Stimulated activated naive CD8-positive, alpha-beta T cell treated with anti-CD3 and anti-CD28 coated beads, Interleukin-15, amount 100 ng/mL, for 72 hours (primary cell): ENCODE measurements at places on chromosomes 2 and 18.

DNA sequence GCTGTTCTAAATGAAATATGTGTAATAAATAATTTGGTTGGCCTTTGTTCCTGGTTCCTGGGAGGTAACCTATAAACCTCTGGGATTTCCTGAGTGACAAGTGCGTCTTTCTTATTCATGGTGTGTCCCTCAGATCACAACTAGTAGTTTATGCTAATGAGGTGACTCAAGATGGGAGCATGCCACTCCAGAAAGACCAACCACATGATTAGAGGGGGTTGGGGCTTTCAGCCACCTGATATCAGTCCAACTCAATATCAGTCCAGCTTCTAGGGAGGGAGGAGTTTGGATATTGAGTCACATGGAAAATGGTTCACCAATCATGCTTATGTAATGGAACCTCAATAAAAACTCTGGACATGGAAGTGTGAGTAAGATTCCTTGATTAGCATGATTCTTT is 96.6 kb downstream of the QPCT start:
- DNase-seq: no peak

DNA sequence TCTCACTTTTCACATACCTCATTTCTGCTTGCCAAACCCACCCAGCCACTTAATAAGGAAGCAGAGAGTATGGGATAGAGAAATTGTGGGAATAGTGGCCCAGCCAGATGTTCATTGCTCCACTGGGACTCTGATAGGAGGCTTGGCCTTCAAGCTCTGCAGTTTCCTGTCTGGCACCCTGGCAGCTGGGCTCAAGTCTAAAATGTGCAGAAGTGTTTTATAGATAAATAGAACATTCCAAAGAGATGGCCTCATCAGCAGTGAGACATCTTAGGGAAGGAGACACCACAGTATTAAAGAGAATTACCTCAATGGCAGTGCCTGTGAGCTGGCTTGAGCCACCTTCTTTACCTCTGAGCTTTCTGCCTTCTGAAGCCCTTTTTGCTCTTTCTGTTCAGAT is 24.7 kb downstream of the COPS7B start:
- DNase-seq: no peak

DNA sequence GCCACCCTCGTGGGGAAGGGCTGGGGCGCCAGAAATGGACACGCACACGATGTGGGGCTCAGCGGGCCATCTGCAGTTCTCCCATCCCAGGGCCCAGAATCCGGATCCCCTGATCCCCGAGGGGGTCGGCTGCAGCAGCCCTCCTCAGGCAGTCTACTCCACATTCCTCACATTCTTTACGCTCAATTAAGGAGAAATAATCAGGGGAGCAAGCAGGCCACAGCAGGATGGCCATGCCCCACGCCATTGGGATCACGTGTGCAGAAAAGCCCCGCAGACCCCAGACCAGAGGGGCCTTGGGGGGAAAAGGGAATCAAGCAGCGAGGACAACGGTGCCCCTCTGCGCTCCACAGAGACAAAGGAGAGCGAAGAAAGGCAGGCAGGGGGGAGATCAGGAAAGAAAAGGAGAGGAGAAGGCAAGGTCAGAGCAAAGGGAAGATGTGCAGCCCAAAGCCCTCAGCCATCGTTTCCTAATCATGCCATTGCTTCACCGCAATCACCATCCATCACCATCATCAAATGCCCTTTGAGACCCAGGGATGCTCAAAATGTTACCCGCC is 17.5 kb upstream of the PKDCC start:
- DNase-seq: no peak

GRCh38 chr2:142769761-142770160 is 107.7 kb upstream of the KYNU start:
- no peak for DNase-seq

- DNase-seq: no peak
These were observed 41.6 kb upstream of the NT5C1B start for GRCh38 chr2:18630941-18631340.

DNA sequence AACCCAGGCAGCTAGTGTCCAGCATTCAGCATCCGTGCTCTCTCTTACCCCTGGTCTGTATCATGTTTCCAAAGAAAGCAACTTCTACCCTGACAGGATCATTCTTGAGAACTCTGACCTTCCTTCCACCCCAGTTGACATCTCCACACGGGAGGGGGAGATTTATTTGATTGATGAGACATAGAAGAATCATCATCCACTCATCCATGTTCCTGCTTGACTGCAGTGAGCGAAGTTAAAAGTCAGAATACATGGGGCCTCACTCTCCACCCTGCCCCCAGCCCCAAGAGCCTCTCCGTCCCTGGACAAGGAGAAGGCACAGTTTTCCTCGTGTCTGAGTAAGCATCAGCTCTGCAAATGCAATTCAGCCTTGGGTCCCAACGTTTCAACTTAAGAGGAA is 356.0 kb upstream of the TNP1 start:
- DNase-seq: no peak
